ENCODE measurements at places on chromosomes 6 and 20. TPM values are rescaled to one million over a fixed set of nuclear protein-coding genes. Genes with fewer than 3 reads are reported as not detected.

The LRRN4 gene
- not detected for total RNA-seq

The GPR6 gene
- not detected for total RNA-seq

The GJA10 gene
- total RNA-seq, result not detected

The WFDC2 gene
- total RNA-seq, result 32.5 TPM

The SUN5 gene
- not detected for total RNA-seq

The CCN6 gene
- total RNA-seq, result not detected

The C6orf118 gene
- not detected for total RNA-seq

The SYCP2L gene
- total RNA-seq, result 0.32 TPM

The PERP gene
- total RNA-seq, result 14.5 TPM

The C6orf58 gene
- total RNA-seq, result not detected

The CST11 gene
- total RNA-seq, result not detected

The ARMC12 gene
- total RNA-seq, result not detected

The C6orf132 gene
- 1.3 TPM for total RNA-seq

The ATXN1 gene
- 68.3 TPM for total RNA-seq

The NRSN2 gene
- 24.5 TPM for total RNA-seq

The FOXQ1 gene
- 0.21 TPM for total RNA-seq

The UNC5CL gene
- 0.53 TPM for total RNA-seq

The PTGIS gene
- total RNA-seq, result 288 TPM

The FERMT1 gene
- 0.75 TPM for total RNA-seq

The ADGRF5 gene
- 29.6 TPM for total RNA-seq

The PPARD gene
- total RNA-seq, result 21.1 TPM

The EPB41L1 gene
- total RNA-seq, result 16.7 TPM

The BPIFA1 gene
- not detected for total RNA-seq

The IPCEF1 gene
- not detected for total RNA-seq

The GHRH gene
- not detected for total RNA-seq

The MACROD2 gene
- total RNA-seq, result 3.5 TPM

The DUSP15 gene
- 13.0 TPM for total RNA-seq

The LY6G6C gene
- not detected for total RNA-seq

The ISM1 gene
- total RNA-seq, result 60.1 TPM

The WFDC5 gene
- total RNA-seq, result not detected

The TMEM200A gene
- 3.6 TPM for total RNA-seq

The SYNDIG1 gene
- 13.7 TPM for total RNA-seq

The HLA-DOA gene
- total RNA-seq, result 358 TPM

The STMND1 gene
- total RNA-seq, result not detected

The C20orf202 gene
- not detected for total RNA-seq

The FILIP1 gene
- 13.6 TPM for total RNA-seq

The HCRTR2 gene
- not detected for total RNA-seq

The PSORS1C2 gene
- total RNA-seq, result 5.2 TPM

The OPN5 gene
- total RNA-seq, result not detected

The KHDC1 gene
- total RNA-seq, result 1.9 TPM
